ENCODE measurements at places on chromosomes 3 and 15. TPM values are rescaled to one million over a fixed set of nuclear protein-coding genes. Genes with fewer than 3 reads are reported as not detected.

DNA sequence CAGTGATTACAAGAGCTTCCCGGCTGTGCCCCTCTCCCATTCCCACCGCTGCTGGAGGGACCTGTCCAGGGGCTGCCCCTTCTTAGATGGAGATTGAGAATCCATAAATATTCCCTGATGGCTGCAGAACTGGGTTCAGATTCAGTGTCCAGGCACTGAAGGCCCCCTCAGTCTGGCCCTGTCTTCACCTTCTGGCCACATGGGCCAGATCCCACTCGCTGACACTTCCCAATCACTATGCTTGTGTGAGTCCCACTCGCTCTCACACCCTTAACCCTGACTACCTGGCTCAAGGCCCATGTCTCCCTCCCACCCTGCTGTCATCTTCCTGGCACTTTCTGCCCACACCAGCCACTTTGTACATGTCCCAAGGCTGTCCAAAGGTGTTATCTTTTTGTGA lies 15.5 kb upstream of the MRPS22 start:
- DNase-seq = no peak
- H3K27ac ChIP-seq = no peak overlapping the region
- no peaks in the 10 kb centered on the region for H3K36me3 ChIP-seq
- H3K27me3 ChIP-seq = no peaks in the 10 kb centered on the region
- no peaks in the 10 kb centered on the region for H3K4me1 ChIP-seq

- no peaks in the 10 kb centered on the region for H3K36me3 ChIP-seq
- no peaks in the 10 kb centered on the region for H3K4me1 ChIP-seq
- no peak overlapping the region for H3K27ac ChIP-seq
- no peak for DNase-seq
- no peaks in the 10 kb centered on the region for H3K27me3 ChIP-seq
These were observed 41.6 kb downstream of the IQCH start for GRCh38 chr15:67296188-67296587.

The NR2E3 gene
- total RNA-seq = 0.61 TPM

- H3K36me3 ChIP-seq = peaks cover 100% of the 10 kb centered on the region
- H3K27ac ChIP-seq = peak overlapping the region; percentile 25
These were observed 60.7 kb downstream of the TASOR start for GRCh38 chr3:56622381-56622780.

GRCh38 chr15:23912191-23912590 lies 225.1 kb upstream of the NDN start:
- no peaks in the 10 kb centered on the region for H3K27me3 ChIP-seq
- no peak overlapping the region for H3K4me3 ChIP-seq
- no peak for DNase-seq
- H3K4me1 ChIP-seq = no peaks in the 10 kb centered on the region
- no peak overlapping the region for H3K27ac ChIP-seq

- H3K4me3 ChIP-seq = no peak overlapping the region
- peaks cover 5% of the 10 kb centered on the region for H3K4me1 ChIP-seq
- DNase-seq = no peak
- H3K27ac ChIP-seq = no peak overlapping the region
- no peaks in the 10 kb centered on the region for H3K27me3 ChIP-seq
These were observed 45.9 kb upstream of the ATP1B3 start for GRCh38 chr3:141830508-141830907.

The ADAMTS9 gene
- total RNA-seq = 39.6 TPM

DNA sequence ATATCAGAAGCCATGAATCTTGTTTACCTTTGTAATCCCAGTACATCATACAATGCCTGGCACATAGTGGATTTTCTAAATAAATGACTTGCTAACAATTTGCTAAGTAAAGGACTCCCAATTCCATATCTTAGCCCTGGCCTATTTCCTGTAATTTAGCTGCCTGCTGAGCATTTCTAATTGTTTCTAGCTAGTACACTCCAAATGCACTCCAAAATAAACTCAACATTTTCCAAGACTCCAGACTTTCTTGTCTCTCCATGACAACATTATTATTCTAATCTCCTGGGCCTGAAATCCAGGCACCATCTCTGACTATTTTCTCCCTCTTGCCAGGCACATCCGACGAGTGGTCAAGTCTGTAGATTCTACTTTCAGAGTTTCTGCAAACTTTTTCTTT lies 773.5 kb downstream of the SQOR start:
- H3K4me3 ChIP-seq = no peak overlapping the region
- H3K4me1 ChIP-seq = no peaks in the 10 kb centered on the region
- H3K27ac ChIP-seq = no peak overlapping the region
- no peak for DNase-seq
- H3K36me3 ChIP-seq = no peaks in the 10 kb centered on the region
- no peaks in the 10 kb centered on the region for H3K27me3 ChIP-seq

DNA sequence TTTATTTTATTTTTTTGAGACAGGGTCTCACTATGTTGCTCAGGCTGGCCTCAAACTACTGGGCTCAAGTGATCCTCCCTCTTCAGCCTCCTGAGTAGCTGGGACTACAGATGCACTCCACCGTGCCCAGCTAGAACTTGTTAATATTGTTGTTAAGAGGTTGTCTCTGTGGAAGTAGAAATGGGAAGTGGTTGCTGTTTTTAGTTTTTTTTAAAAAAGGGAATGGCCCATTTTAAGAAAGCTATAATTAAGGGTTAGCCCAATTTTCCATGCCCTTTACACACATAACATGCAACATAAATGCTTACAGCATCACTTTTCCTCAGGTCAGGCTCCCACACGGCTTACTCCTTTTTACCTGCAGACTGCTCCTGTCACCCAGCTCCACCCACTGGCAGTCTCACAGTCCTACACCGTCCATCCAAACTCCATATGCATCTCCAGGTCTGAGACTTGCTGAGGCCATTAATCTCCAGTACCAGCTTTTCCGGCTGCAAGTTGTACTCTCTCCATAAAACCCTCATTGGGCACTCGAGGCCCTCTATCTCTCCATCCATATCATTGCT lies 19.8 kb downstream of the MORC1 start:
- H3K4me1 ChIP-seq = no peaks in the 10 kb centered on the region
- H3K36me3 ChIP-seq = no peaks in the 10 kb centered on the region
- H3K27ac ChIP-seq = no peak overlapping the region
- H3K27me3 ChIP-seq = no peaks in the 10 kb centered on the region
- DNase-seq = no peak
- no peak overlapping the region for H3K4me3 ChIP-seq

- no peaks in the 10 kb centered on the region for H3K36me3 ChIP-seq
- H3K4me3 ChIP-seq = peak overlapping the region; percentile 61
- H3K27me3 ChIP-seq = no peaks in the 10 kb centered on the region
- peak overlapping the region; percentile 99 for H3K27ac ChIP-seq
These were observed 20.4 kb upstream of the PLXND1 start for GRCh38 chr3:129626744-129627349.

DNA sequence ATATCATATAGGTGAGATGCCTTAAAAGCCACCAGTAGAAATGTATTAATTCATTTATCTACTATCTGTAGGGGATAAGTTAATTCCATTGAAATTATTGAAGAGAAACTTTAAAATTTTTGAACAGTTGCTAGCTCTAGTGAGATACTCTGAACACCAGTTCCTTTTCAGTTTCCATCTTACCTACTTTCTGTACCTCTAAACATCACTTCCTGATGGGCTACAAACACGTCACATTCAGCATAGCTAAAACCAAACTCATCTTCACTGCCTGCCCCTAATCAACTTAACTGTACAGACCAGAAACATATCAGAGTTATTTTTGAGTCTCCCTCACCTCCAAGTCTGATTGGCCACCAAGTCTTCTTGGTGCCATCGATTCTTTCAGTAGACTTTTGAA lies 88.9 kb downstream of the FEZF2 start:
- no peak overlapping the region for H3K4me3 ChIP-seq
- no peaks in the 10 kb centered on the region for H3K4me1 ChIP-seq
- no peaks in the 10 kb centered on the region for H3K27me3 ChIP-seq
- no peak overlapping the region for H3K27ac ChIP-seq

GRCh38 chr3:59775106-59775505 lies 725.3 kb upstream of the CFAP20DC start:
- no peaks in the 10 kb centered on the region for H3K27me3 ChIP-seq
- no peak overlapping the region for H3K27ac ChIP-seq
- no peak for DNase-seq
- no peaks in the 10 kb centered on the region for H3K36me3 ChIP-seq

GRCh38 chr3:149968216-149968615 lies 2.5 kb downstream of the PFN2 start:
- H3K4me3 ChIP-seq = no peak overlapping the region
- DNase-seq = no peak
- H3K27me3 ChIP-seq = no peaks in the 10 kb centered on the region
- no peak overlapping the region for H3K27ac ChIP-seq

- H3K36me3 ChIP-seq = no peaks in the 10 kb centered on the region
- DNase-seq = no peak
- no peak overlapping the region for H3K4me3 ChIP-seq
- no peaks in the 10 kb centered on the region for H3K4me1 ChIP-seq
- no peak overlapping the region for H3K27ac ChIP-seq
These were observed 627.6 kb downstream of the MCTP2 start for GRCh38 chr15:94858920-94859319.

Measured in upper lobe of left lung (tissue), 6 donors.